CD4-positive, alpha-beta T cell treated with Interleukin-15 for 1 hour (primary cell): ENCODE measurements at places on chromosomes 7 and 10.

DNA sequence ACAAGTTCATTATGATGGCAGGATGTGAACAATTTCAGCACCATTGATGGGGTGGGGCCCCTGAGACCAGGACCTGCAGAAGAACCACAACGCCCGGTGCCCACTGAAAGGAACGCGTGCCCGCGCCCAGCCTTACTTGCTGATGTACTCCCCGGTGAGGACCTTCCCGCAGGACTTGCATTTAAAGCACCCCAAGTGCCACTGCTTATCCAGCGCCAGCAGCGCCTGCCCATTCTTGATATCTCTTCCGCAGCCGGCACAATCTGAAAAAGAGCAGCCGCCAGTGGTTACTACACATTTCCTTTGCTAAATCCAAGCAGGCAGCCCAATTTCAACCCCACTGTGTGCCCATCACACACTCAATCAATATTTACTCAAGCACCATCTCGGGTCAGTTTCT, 110.6 kb downstream of the ABLIM1 start:
- DNase-seq = no peak

GRCh38 chr7:155517969-155518368, 28.4 kb downstream of the CNPY1 start:
- DNase-seq = no peak

DNA sequence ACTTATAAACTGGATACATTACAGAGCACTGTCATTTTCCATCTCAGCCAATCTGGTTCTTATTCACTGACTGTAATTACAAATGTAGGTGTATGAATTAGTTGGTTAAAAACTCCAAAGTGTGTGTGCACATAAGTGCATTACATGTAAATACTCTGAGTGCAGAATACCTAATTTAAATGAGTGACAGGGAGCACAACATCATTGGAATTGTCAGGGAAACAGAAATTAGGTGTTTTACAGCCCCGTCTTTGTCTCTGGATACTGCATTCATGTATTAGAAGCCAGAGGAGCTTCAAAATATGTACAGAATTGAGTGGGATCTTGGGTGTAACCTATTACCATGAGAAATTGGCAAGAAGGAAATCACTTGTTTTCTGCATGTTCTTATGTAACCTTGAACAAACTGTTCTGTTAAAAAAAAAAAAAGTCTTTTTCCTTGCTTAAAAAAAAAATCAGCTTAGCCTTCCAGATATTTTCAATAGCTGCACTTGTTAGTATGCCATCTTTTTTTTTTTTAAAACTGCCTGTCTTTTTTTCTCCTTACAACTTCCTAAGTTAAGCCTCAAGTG, 31.1 kb downstream of the CELF2 start:
- no peak for DNase-seq

GRCh38 chr10:101007915-101008822, 8.6 kb downstream of the LZTS2 start:
- no peak for DNase-seq

GRCh38 chr10:30911303-30911863, 120.3 kb downstream of the ZNF438 start:
- DNase-seq = no peak

- DNase-seq = no peak
These were observed 655.0 kb downstream of the SDK1 start for GRCh38 chr7:3955751-3956696.

GRCh38 chr10:24900888-24901685, 51.3 kb downstream of the PRTFDC1 start:
- DNase-seq = no peak

GRCh38 chr10:133274751-133275683, 1.7 kb downstream of the ADAM8 start:
- DNase-seq = peak; percentile 87

GRCh38 chr7:95596198-95597063, at the start of gene PDK4:
Gene PDK4, minus strand, starts transcription at chr7:95596516. Its CDS starts 223 bp downstream, at chr7:95596293.
- DNase-seq = peak; percentile 32

GRCh38 chr10:75408911-75409885, 7.6 kb upstream of the ZNF503 start:
- DNase-seq = no peak

GRCh38 chr10:100827819-100828737, 82.7 kb downstream of the PAX2 start:
- DNase-seq = no peak

DNA sequence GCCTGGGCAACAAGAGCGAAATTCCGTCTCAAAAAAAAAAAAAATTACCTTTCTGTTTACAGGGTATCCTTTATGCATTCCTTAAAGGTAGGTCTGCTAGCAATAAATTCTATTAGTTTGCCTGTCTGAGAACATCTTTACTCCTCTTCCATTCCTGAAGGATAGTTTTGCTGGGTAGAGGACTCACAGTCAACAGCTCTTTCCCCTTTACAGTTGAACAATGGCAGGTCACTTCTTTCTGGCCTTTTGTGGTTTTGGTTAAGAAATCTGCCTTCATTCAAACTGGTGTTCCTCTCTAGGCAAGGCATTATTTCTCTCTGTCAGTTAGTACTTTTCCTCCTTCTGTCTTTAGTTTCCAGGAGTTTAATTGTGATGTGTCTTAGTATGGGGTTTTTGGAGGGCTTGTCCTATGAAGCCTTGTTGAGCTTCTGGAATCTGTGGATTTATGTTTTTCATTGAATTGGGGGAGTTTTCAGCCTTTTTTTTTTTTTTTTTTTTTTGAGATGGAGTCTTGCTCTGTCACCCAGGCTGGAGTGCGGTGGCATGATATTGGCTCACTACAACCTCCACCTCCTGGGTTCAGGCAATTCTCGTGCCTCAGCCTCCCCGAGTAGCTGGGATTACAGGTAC, 4.8 kb upstream of the DNAAF5 start:
- no peak for DNase-seq

DNA sequence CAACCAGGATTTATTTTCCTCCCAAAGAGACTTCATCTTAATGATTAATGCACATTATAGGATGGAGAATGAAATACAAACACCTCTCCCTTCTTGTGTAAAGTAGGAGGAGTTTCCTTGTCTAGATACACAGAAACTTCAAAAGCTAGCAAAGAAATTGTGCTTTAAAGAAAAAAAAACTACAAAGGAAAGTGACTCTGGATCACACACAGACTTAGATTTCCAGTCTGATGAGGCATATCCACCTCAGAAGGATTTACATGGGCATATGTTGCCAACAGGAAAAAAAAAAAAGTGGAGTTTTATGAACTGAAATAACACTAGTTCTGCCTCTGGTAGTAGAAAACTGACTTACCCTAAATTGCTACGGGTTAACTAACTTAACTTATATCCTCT, 449.6 kb downstream of the KCNMA1 start:
- no peak for DNase-seq

- no peak for DNase-seq
These were observed 47.4 kb downstream of the ZMYND11 start for GRCh38 chr10:182441-183201.

DNA sequence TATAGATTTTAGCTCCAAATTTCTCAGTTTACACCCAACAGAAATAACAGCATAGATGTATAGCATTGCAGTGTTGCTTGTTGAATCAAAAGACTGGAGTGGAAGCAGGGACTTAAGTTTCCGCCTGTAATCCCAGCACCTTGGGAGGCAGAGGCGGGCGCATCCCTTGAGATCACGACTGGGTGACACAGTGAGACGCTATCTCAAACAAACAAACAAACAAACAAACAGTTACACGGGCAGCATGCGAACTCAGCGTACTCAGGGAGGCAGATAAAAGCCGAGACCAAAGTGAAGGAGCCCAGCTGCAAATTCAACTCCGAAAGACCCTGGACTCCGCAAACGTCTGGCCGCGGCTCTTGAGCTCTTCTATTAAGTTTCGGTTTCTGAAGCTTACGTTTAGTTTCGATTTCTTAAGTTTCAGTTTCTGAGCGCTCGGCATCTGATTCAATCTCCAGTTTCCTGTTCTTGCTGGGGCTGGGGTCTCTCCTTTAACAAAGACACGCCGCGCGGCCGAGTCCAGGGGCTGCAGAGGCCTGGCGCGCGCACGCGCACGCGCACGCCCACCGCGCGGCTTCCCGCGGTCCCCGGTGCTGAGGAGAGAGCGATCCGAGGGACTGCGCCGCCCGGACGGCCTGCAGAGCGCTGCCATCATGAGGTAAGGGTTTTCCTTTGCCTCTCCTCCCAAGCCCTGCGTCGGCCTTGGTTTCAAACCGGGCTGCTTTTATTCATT, at the start of gene IFIT5:
Gene IFIT5, plus strand, starts transcription at position 423 of the 733 bp plus-strand sequence. Its CDS starts 231 bp downstream, at position 654.
- peak; percentile 67 for DNase-seq

- DNase-seq = peak; percentile 19
These were observed 93.6 kb upstream of the RSU1 start for GRCh38 chr10:16910793-16911164.

- DNase-seq = no peak
These were observed 24.9 kb downstream of the CALML3 start for GRCh38 chr10:5549462-5550249.

GRCh38 chr10:88883448-88883809, 3.4 kb downstream of the STAMBPL1 start:
- no peak for DNase-seq

DNA sequence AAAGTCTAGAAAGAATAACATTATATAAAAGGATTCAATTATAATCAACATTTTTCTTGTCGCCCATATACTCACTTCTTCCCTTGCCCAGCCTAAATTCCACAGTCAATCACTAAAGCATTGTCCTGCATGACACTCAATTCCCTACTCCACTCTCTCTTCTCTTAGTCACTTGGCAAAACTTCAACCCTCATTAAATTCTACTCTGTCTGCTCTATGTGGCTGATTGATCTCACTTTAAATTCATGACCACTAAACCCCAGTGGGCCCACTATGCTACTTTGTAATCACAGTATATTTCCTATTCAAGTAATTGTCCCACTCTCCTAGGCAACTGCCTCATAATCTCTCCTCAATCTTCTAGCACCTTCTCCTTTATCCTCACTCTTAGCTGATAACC, 54.1 kb downstream of the MTERF1 start:
- no peak for DNase-seq

GRCh38 chr10:79883986-79884385, 57.4 kb downstream of the NUTM2E start:
- DNase-seq = no peak

GRCh38 chr7:25565949-25566348, 337.7 kb upstream of the NPVF start:
- DNase-seq = peak; percentile 54

DNA sequence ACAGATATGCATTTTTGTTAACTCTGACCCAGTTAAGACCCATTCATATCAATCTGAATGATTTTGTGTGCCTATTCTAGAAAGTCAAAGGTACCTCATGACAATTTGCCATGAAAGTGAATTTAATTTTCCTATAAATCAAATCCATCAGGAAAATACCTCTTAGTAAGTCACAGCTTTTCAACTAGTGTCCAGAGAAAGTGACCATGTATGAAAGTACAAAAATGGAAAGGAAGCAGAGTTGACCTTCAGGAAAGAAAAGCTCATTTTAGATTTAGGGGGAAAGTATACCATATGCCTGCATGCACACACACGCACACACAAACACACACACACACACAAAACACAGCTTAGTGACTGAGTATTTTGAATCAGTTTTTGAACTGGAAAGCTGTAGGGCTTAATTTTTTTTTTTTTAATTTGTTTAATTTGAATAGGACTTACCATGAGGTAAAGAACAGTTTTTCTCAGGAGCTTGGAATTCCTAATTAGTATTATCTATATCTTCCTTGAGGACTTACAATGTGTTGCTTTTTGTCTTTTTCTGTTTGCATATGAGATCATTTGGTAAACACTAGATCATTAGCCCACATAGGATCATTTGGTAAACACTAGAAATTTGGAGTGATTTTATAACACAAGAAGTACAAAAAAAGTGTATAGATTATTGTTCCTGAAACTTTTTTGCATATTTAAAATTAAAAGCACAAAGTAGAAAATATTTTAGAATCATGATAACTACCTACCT, 61.6 kb downstream of the ZNF277 start:
- no peak for DNase-seq
